RKO (cell line): ENCODE measurements at places on chromosomes 11 and 22.

- DNase-seq = no peak
Observed at GRCh38 chr11:936199-936598, 10.5 kb downstream of the AP2A2 start.

DNA sequence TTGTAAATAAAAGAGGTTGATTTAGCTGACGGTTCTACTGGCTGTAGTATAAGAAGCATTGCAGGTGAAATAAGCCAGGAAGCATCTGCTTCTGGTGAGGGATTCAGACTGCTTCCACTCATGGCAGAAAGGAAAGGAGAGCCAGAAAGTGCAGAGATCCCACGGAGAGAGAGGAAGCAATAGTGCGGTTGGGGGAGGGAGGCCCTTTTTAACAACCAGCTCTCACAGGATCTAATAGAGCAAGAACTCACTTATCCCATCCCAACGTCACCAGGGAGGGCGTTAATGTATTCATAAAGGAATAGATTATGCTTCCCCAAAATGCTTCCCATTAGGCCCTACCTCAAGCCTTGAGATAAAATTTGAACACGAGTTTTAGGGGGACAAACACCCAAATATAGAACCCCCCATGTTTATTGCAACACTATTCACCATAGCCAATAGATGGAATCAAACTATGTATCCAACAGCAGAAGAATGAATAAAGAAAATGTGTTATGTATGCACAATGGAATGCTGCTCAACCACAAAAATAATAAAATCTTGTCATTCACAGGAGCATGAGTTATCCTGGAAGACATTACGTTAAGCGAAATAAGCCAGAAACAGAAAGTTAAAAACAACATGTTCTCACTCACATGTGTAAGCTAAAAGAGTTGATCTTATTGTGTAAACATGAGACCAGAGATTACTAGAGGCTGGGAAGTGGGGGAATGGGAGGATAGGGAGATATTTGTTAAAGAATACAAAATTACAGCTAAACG lies 908.3 kb upstream of the ANO3 start:
- no peak for DNase-seq

DNA sequence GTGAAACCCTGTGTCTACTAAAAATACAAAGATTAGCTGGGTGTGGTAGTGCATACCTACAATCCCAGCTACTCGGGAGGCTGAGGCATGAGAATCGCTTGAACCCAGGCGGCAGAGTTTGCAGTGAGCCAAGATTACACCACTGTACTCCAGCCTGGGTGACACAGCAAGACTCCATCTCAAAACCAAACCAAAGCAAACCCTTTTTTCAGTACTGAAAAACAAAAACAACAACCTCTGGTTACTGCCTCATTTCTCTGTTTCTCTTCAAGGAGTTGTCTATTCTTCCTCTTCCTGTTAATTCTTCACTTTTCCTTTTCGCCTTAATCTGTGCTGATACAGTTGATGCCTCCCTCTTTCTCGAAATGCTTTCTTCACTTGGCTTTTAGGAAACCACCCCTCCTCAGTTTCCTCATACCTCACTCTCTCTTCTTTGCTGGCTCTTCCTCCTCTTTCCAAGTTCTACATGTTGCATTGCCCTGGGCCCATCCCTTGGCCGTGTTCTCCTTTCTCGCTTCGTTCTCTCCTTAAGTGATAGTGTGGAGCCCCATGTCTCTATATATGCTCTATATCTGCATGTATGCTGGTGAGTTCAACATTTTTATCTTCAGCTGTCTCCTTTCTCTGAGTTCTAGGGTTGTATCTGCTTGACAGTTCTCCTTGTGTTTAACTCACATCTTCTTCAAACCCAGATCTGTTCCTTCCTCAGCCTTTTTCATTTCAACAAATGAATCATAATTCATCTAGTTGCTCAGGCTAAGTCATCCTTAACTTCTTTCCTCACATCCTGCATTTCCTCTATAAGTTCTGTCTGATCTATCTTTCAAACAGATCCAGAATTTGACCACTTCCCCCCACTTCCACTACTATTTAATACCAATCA lies 37.1 kb downstream of the NUCB2 start:
- DNase-seq = no peak

DNA sequence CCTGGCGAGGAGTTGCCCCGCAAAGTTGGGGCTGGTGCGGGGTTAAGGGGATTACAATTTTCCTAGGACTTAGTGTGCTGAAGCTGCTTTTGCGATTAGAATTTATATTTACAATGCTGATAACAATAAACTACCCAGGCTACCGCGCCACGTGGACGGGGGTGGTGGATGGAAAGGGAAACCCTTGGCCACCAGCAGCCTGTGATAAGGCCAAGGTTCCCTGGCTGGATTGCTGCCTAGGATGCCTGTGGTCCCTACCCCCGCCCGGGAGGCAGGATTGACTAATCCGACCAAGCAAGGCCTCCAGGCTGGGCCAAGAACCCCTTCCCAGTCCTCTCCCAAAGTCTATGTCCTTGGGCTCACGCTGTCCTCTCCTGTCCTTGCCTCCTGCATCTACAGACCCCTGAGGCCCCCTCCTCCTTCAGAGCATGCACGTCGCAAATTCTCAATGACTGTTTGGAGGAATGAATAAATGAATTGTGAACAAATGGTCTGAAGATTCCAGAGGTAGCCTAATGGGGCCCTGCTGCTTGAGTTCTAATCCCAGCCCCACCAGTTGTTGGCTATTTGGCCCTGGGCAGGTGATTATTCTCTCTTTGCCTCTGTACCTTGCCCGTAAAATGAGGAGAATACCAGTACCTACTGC lies 7.6 kb upstream of the CHKA start:
- no peak for DNase-seq

DNA sequence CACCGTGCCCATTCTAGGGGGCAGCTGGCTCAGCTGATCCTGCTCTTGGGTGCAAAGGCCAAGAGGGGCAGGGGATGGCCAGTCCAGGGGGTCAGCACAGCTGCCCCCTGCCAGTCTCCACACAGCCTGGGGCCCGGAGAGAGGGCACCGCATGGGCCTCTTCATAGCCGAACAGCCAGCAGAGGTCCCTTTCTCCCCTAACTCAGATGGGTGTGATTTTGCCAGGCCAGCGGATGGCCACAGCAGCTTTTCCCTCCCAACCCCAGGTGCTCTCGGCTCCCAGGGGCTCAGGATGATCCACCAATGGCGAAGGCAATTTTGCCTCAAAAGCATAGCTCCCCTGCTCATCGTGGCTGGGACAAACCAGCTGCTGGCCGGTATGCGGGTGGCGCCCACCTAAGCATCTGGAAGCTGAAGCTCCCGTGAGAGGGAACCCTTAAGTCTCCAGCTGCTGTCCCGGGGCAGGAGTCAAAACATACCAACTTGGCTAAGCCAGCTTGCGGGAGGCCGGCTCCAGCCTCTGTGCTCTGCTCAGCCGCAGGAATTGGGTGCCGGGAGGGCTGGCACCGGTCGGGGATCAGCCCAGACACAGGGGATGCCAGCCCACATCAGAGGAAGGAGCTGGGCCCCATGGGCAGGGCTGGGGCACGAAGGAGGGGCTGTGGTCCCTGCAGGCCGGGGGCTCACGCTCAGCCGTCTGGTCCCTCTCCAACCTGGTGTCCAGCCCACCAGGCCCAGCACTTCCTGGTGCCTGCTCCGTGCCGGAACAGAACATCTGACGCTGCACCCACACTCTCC lies 30.5 kb upstream of the GNB1L start:
- no peak for DNase-seq

GRCh38 chr22:21074102-21074715 lies 28.5 kb downstream of the LRRC74B start:
- DNase-seq = peak; percentile 79
